ENCODE measurements at places on chromosomes 4 and X.

- DNase-seq, result peak; percentile 23
Observed at GRCh38 chr4:124018383-124019317, 622.1 kb downstream of the SPRY1 start.

GRCh38 chrX:112642349-112642748 is 37.4 kb downstream of the LHFPL1 start:
- DNase-seq, result no peak

DNA sequence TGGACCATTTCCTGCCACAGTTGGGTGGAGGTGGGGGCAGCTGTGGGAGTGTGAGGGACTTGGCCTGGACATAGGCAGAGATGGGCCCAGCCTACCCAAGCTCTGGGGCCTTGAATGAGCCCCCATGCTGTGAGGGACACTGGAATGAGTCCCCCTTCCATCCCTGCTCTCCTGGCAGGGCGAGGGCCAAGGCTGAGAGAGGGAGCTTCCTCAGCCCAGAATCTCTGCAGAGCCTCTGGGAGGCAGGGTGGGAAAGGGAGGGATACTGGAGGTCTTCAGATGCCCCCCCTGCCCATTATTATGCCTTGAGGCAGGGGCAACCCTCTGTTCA is 124.5 kb upstream of the PJA1 start:
- no peak for DNase-seq

DNA sequence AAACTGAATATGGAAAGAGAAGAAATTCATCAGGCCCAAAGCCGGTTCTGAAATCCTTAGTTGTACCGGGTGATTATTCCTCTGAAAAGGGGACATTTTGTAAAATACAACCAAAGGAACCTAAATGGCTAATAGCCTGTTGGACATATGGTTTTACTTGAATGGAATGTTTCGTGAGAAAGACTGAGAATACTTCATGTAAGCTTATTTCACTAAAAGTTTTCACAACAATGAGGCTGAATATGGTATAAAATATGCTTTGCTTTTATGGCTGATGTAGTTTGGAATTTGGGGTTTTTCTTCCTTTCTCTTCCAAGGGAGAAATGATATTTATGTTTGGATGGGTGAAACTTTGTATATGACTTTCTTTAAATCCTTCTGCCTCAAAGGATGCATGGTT is 2.7 kb downstream of the GRIA3 start:
- no peak for DNase-seq

DNA sequence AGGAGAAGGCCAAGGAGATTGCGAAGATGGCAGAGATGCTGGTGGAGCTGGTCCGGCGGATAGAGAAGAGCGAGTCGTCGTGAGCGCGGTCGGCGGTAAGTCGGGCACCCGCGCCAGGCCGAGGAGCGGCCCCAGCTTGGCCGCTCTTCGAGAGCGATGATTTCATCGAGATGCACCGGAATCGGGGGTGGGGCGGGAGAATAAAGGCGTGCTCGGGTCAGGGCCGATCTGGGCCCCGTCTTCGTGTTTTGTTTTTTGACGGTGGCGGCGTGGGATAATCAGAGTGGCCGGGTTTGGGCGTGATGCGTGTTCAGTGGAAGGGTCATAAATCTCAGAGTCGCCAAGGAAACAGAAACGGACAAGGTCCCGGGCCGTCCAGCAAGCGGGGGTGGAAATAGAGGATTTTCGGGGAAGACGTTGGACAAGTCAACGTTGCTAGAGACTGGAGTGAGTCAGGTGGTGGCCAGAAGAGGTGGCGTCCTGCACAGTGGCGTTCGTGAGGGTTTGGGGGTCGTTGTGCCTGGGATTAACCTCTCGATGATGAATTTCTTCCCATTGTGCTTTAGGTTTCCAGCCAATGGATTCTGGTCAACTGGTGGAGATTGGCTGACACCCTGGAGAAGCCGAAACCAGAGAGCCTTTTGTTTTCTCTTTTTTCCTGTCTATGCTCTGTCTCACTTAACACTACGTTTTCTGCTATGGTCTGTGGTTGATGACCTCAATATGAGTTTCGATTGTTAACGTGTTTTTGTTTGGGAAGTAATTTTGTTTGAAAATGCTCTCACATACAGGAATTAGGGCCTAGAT is 882 bp downstream of the MRFAP1 start:
- DNase-seq, result no peak

DNA sequence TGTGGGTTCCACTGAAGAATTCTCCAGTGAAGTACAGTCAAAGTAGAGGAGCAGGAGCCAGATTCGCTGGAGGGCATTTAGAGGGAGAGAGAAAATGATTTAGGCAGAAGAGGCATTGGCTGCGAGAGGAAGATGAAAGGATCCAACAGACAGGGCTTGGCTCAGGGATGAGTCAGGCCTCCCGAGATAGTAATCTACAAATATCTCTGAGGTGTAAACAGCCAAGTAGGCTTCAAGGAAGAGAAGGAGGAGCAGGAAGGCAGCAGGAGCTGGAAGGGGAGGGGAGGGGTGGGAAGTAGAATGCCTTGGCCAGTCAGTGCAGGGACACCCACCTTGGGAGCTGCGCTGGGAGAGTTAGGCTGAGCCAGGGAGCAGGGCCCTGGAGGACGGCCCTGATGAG is 55.5 kb downstream of the PJA1 start:
- no peak for DNase-seq

DNA sequence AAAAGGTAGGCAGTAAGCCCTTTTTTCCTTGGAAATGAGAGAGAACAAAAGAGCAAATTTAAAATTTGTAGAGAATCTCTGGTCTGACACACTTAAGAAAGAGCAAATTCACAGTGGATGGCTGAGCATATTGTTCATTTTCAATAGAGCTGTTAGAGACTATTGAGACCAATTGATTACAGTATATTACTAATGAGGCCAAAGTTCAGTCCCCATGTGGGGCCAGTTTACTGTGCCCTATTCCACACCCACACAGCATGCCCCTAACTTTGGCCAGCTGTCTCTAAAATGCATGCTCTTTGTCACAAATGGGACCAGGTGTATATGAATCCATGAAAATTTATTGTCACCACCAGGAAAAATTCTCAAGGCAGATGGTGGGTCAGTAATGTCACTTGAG is 470.5 kb downstream of the PCDH7 start:
- DNase-seq, result no peak

- DNase-seq, result no peak
Observed at GRCh38 chrX:9252182-9252581, 212.7 kb upstream of the TBL1X start.

GRCh38 chr4:79199743-79200142 is 126.1 kb downstream of the NAA11 start:
- no peak for DNase-seq

DNA sequence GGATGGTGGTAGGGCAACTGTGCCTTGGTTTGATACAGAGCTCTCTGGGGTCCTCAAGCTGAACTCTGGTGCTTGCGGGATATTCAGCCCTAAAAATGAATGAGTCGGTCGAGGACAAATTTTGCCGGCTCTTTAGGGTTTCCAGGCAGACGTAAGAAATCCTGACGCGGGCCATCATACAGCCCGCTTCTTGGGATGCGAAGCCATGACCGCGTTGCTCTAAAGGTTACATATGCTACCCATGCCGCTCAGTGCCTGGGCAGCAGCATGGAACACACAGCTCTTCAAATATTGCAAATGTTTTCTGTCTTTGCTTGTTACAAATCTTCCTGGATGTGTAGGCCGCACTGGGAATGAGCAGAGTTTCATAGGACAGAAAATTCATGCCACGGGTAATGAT is 55.6 kb downstream of the NBDY start:
- DNase-seq, result no peak

DNA sequence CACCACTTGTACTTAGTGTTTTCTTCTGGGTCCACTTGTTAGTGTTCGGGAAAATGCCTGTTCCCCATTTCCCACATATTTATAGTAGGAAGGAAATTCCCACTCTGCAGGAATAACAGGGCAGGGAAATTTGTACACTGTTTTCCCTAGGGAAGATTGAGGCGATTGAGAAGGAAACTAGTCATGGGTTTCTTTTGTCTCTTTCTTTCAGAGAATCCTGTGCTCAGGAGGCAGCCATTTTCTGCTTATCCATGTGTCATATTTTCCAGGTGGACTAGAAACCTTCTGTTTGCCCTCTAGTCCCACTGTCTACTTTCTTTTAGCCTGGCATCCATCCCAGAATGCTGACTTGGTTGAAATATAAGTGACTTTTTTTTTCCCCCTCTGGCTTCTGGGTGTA is 299.1 kb upstream of the ANKRD50 start:
- no peak for DNase-seq

- no peak for DNase-seq
Observed at GRCh38 chr4:186772936-186773487, 49.4 kb upstream of the FAT1 start.

DNA sequence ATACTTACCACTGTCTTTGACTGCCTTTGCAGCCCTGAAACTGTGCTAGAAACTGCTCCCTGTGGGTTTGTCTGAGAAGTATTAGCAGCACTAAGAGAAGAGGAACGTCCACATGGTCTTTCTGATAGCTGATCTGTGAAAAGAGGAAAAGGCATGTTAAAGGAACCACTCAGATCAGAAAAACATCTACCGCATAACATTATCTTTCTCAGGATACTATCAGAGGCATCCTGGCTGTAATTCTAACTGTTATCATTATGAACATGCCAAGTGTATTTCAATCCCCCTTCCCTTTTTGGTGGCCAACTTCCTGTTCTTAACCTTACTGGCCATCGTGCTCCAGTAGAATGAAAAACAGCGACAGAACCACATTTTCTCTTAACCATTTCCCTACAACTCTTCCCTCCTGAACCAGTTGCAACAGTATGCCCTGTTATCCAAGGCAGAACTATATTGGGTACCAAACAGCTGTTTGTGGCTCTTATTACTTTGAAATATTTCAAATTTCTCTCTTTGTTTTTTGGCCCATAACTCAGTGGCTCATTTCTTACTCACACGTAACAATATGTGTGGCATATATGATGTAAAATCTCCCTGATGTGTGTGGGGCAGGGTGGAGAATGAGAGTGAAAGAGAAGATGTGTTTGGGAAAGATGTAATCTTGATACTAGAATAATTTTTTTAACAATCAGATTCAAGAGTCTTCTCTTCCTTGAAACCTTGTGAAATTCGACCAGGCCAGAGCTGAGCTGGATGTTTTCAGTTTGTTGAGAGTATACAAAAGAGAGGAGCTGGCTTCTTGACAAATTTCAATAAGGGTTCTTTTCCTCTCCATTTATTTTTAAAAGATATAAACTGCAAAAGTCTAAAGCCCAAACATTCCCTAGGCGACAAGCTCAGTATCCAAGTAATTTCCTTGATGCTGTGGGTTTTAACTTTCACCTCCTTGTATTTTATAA is 35.2 kb downstream of the ARHGEF6 start:
- DNase-seq, result no peak

DNA sequence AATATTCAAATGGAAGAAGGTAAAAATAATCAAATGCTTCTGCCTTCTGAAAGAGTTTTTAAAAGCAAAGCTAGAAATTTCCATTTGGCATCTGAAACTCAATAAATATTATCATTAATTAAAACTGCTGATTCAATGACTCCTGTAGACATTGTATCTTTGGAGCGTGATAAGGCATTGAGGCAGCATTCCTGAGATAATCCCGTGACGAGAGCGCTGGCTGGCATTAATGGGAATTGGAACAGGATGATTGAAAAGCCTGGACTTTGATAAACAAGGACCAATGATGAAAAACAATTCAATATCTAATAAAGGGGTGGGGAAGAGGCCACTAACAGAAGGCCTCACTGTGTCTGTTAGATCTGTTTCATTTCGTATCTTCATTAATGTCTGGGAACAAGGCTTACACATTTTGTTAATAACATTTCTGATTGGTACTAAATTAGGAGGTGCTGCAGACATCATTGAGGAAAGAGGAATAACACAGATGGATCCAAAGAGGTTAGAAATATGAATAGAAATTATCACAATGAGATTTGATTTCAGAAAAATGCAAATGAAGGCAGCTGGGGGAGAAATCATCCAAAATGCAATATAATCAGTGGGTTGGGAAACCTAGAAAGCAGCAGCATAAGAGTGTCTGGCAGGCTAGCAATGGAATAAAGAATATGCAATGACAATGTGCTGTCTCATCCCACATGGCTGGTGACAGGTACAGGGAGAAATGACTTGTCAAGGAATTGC is 102.3 kb downstream of the SCD5 start:
- DNase-seq, result no peak

DNA sequence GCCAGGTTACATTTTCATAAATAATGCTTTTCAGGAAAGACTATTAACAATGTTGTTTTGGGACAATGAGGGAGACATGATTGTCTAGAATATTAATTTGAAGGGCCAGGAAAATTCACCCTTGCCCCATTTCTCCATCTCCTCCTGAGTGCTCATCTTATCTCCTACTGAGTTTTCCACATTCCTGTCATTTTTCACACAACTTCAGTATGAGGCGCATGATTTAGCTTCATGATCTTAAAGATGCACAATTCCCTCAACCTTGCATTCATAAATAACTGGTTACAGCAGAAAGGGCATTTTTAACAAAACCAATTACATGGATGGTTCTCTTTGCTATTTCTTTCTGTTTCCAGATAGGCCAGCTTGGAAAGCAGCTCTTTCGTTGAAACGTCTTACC is 1699.2 kb upstream of the IGFBP7 start:
- DNase-seq, result no peak

- no peak for DNase-seq
Observed at GRCh38 chr4:128295255-128295654, 7.6 kb upstream of the PGRMC2 start.

GRCh38 chrX:27555514-27555913 is 34.6 kb upstream of the DCAF8L2 start:
- DNase-seq, result no peak
